ENCODE measurements at places on chromosomes 7 and 10. TPM values are rescaled to one million over a fixed set of nuclear protein-coding genes. Genes with fewer than 3 reads are reported as not detected.
A peak's percentile ranks its signal among the peaks of the same experiment; 100 is the strongest.

GRCh38 chr7:40419806-40420205, 285.0 kb downstream of the SUGCT start:
- no peak for DNase-seq

- no peak for DNase-seq
Observed at GRCh38 chr7:121484089-121484763, 88.1 kb upstream of the FAM3C start.

DNA sequence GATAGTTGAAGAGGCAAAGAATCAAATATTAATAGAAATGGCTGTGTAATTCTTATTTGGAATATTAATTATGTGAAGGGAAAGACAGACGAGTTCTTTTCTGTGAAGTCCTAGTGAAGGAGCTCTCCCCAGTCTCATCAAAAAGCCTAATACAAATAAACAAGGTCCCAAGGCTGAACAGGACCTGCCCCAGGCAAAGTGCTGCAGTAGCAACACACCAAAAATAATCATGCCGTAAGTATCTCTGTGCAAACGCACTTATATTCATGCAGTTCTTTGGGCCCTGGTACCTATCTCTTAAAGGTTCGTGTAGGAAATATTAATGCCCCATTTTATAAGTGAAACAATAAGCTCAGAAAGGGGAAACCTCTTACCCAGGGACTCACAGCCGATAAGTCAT, 12.2 kb upstream of the CHST15 start:
- DNase-seq: no peak

DNA sequence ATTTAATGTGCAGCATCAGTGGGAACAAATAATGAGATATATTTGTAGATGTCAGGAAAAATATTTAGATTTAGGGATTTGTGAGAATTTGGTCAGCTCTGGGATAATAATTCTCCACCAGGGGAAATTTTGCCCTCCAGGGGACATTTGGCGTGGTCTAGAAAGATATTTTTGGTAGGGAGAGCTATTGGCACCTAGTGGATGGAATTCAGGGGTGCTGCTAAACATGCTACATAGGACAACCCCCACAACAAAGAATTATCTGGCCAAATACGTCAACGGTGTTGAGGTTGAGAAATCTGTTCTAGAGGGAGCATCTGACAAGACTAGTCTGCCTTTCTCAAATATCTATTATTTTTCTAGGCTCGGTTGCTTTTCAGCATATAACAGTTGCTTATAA, 2.1 kb downstream of the ADK start:
- DNase-seq: no peak

NAT16 gene
- not detected for total RNA-seq

MACC1 gene
- total RNA-seq: 35.2 TPM

DNA sequence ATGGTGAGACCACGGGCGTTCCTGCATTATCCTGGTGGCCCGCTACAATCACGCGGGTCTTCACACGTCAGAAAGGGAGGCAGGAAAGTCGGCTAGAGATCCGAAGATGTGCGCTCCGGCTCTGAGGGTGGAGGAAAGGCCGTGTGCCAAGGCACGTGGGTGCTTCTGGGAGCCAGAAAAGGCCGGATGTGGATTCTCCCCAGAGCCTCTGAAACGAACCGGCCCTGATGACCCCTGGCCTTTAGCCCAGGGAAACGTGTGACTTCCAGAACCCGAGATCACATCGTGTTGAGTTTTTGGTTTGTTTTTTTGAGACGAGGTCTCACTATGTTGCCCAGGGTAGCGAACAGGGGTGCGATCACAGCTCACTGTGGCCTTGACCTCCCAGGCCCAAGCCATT, 244.2 kb downstream of the ELFN1 start:
- no peak for DNase-seq

- DNase-seq: no peak
Observed at GRCh38 chr10:36766940-36767339, 358.5 kb upstream of the ANKRD30A start.

GRCh38 chr7:73738612-73739386, at the start of gene ABHD11:
Gene ABHD11, minus strand, starts transcription at chr7:73738802. Its CDS starts 32 bp downstream, at chr7:73738770.
- peak; percentile 99 for DNase-seq

- DNase-seq: no peak
Observed at GRCh38 chr10:71694039-71694501, 25.5 kb downstream of the C10orf105 start.

DNA sequence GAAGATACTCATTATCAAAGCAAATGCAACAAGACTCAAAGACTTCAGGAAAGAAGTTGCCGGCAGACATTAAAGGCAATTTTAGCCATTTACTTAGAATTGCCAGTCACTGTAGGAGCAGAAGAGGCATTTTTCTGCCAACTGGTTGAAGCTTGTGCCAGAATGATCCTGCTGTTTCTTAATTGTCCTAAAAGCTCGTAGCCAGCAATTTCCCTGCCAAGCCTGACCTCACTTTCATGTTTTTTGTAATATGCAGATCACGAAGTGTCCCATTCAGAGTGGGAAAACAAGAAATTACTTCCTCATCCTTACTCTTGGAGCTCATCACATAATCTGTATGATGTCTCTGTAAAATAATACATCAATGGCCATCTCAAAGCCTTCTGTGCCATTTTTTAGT, 130.9 kb upstream of the ANKRD1 start:
- peak; percentile 56 for DNase-seq

GRCh38 chr10:95428701-95429100, 132.5 kb downstream of the SORBS1 start:
- no peak for DNase-seq

DNA sequence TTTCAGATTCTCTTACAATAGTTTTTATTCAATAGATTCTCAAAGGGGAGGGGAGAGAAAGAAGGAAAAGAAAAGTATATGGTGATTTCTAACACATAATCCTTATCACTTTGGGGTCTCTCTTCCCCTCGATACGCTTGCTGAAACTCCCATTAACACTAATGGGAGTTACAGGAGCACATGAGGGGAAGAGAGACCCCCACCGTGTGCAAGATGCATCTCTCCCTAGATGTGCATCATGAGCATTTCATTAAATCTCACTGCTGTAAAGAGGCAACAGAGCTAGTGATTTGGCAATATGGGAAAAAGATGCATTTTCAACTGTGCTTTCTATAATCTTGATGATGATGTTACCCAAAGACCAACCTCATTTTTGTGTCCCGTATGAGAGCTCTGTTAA, 177.4 kb downstream of the SKAP2 start:
- DNase-seq: no peak

PKD2L1 gene
- 0.16 TPM for total RNA-seq

GRCh38 chr10:71472912-71473311, 76.2 kb downstream of the CDH23 start:
- no peak for DNase-seq

DNA sequence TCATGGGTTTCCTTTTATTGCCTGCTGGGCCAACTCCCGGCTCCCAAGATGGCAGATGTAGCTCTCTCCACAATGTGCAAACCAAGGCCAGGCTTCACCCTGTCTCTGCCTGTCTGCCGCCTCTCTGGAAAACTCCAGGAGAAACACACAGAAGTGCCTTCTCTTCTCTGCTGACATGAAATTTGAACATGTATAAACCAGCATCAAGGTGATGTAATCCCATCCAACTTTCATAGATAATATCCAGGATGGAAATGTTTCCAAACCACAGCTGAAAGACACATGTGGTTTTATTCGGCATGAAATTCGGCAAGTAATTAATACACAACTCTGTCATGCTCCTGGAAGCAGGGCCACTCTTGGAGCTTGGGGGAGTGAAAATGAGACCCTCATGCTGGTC, 297.2 kb downstream of the C7orf25 start:
- DNase-seq: no peak

GRCh38 chr7:42264702-42265101, 27.7 kb upstream of the GLI3 start:
- DNase-seq: no peak

GRCh38 chr10:120279196-120279595, 177.8 kb upstream of the PLPP4 start:
- DNase-seq: no peak

- DNase-seq: no peak
Observed at GRCh38 chr10:36425131-36425797, 700.1 kb upstream of the ANKRD30A start.

GRCh38 chr7:103622274-103622673, 176.3 kb upstream of the SLC26A5 start:
- DNase-seq: no peak

GRCh38 chr7:124422081-124422480, 343.5 kb downstream of the GPR37 start:
- DNase-seq: no peak

- DNase-seq: no peak
Observed at GRCh38 chr7:55533729-55534080, 38.6 kb downstream of the VOPP1 start.

DNA sequence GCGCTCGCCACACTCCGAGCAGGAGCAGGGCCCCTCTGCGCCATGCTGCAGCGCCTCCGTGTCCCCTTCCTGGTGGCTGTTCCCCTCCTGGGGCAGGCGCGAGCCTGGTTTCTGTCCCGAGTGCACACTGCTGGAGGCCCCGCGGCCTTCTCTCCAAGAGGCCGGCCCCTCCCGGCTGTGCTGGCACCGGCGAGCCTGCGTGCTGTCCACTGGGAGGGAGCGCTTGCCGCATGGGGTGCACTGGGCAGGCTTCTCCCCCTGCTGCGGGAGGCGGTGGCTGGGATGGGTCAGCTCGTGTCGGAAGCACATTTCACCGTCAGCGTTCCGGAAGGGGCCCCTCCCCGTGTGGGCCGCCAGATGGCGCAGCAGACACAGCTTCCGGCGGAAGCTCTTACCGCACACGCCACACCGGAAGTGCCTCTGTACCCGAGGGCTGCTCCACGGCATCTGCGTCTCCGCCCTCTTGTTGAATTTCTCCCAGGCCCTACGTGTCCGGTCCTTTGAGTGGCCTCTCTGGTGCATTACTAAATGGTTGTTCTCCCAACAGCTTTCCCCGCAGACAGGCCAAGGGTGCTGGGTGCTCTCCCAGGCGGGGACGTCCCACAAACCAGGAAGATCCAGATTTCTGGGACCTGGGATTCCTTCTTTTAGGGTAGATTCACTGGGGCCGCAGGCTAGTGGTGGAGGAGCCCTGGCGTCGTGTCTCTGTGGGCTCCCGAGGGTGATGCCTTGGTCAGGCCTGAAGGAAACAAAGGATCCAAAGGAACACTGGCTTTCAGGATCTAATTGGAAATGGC, 18.7 kb downstream of the ZNF786 start:
- no peak for DNase-seq

JAKMIP3 gene
- 1.1 TPM for total RNA-seq

DNA sequence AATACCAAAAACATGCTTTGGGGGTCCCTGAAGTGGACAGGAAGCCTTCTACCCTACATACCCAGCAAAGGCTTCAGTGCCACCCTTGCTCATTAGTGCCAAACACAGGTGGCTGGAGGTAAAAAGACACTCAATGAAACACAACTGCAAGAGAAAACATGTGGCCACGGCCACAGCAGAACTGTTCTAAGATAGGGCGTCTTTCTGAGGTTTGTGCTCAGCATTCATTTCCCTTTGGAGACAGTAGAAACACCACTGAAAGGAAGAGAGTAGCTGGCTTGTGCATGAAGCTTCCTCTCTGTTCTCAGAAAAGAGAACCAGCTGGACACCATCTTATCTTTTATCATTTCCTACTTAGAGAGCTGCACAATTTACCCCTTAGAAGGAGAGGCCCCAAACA, 143.0 kb downstream of the PLXNA4 start:
- DNase-seq: no peak

DNA sequence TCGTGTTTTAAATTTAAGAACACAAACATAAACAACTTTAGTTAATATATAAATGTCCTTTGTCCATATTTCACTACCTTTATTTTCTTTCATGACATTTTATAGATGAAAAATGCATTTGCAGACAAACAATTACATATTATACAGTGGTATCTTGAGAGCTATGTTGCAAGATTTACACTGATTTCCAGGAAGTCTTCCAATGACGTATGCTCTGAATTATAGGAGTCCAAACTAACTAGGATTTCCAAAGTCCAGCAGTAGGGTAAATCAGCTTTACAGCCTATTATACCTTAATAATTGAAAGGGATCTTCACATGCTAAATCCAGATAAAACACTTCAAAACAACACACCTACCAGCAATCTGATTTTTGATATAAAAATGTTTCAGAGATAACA, 69.4 kb downstream of the HYCC1 start:
- no peak for DNase-seq
